ENCODE measurements at places on chromosomes 5 and 9.

DNA sequence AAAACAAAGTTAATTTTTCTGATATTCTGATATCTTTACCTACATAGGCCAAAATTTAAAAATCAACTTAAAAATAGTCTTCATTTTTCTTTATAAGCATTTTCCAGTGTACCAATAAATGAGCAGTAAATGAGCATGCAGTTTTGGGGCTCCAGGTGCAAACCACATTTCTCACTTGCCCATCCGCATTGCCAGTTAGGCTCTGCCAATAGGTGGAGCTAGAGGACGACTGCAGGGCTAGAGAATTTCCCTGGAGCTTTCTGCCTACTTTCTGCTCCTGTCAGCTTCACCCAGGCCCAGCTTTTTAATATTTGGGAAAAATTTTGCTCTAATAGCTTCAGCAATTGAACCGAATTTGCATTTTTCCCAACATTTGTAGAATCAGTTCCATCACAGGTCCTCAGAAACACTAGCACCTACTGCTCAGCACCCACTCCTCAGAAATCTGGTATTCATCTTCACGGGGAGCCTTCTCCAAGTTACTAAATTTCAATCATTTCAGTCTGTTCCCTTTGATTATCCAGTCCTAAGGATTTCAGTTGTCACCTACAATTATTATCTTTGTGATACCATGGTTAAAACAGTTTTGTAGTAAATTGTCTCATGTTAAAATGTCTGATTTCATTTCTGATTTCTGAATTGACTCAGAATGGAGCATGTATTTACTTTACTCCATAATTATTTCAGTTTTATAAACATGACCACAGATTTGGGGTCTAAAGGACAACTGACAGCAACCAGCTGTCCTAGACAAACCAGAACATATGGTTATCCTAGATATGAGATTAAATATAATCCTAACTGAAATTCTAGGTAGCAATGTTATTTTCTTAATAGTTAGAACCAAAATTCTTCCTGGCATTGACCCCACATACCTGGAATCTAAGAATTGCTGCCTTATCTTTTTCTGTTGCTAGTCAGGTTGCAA lies 104.6 kb upstream of the FAM174A start:
- peak; percentile 10 for DNase-seq

DNA sequence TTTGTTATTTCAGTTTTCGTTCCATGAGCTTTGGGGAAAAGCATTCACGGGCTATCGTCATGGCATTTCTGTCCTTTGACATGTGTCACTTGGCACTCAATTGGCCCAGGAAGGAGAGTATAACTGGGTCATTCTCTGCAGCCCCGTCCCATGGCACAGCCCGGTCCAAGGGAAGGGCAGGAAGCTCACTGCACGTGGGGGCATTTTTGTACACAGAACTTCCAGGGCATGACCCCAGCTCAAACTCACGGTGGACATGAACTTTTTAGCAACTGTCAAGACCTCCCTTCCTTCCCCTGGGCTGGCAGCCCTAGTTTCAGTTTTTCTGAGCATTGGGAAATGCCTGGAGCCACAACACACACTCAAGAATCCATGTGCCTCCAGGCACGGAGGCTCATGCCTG lies 161.6 kb upstream of the PANK3 start:
- DNase-seq, result no peak

DNA sequence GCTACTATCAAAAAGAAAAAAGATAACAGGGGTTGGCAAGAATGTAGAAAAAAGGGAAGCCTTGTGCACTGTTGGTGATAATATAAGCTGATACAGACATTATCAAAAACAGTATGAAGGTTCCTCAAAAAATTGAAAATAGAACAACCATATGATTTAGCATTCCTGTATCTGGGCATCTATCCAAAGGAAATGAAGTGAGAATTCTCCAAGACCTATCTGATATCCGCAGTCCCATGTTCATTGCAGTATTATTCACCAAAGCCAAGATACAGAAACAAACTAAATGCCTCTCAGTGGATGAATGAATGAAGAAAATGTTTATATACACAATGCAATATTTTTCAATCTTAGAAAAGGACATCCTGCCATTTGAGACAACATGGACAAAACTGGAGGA lies 1943.3 kb downstream of the MAT2B start:
- DNase-seq, result no peak

GRCh38 chr9:78132701-78133058 lies 101.1 kb upstream of the GNAQ start:
- DNase-seq, result no peak

DNA sequence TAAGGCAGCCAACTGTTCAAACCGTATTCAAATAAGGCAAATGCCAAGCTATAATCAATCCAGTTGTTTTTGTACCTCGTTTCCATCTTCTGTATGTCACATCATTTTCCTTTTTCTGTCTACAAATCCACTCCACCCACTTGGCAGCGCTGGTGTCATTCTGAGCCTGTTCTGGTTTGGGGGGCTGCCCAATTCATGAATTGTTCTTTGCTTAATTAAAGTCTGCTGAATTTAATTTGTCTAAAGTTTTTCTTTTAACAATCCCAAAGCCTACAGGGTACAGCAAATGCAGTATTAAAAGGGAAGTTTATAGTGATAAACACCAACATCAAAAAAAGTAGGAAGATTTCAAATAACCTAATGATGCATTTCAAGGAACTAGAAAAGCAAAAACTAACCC lies 93.3 kb downstream of the GTF3C4 start:
- DNase-seq, result no peak

- DNase-seq, result no peak
Observed at GRCh38 chr9:22237497-22238363, 208.9 kb upstream of the DMRTA1 start.

DNA sequence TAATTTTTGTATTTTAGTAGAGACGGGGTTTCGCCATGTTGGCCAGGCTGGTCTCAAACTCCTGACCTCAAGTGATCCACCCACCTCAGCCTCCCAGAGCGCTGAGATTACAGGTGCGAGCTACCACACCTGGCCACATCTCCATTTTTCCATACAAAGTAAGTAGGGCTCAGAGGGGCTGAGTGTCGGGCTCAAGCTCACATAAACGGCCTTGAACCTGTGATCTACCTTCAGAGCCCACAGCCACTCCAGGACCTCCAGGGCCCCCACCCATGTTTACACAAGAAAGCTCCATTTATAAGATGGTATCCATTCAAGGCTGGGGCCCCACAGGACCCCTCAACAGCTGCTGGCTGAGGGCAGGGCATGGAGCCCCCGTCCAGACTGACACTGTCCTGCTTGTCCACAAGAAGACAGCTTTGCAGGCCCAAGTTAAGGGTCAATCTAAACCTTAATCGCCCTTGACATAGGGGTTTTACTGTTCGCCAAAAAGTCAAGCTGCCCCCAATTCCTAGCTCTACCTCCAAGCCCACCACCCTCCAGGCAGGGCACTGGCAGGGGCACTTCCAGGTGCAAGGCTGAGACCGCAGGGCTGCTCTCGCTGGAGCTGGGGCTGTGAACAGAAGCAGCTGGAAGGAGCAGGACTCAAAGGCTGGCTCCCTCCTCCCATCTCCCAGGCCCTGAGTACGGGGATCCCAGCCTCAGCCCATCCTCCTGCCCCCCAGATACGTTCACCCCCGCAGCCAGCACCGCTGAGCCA lies 18.9 kb downstream of the FAM78A start:
- DNase-seq, result no peak

GRCh38 chr5:32808783-32809182 lies 97.7 kb downstream of the NPR3 start:
- no peak for DNase-seq

- no peak for DNase-seq
Observed at GRCh38 chr9:124271660-124272059, 13.9 kb downstream of the NEK6 start.

DNA sequence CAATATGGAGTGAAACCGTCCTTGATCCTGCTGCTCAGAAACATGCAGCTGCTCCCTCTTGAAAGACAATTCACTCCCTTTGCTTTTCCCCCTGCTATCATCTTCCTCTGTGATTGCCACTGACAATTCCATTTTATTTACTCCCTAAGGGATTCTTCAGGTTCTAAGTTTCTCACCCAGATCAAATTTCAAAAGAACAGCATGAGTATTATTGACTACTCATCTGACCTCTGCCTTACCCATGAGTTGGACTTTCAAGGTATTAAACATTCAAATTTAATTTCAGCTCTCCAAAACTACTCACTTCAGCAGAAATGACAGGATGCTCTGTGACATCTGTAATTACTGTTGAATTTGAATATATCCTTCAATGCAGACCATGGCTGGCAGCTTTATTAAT lies 236.5 kb upstream of the HAPLN1 start:
- DNase-seq, result no peak

GRCh38 chr9:83981126-83981871 lies 694 bp downstream of the RMI1 start:
- no peak for DNase-seq

GRCh38 chr9:38233343-38233742 lies 159.2 kb upstream of the ALDH1B1 start:
- DNase-seq, result no peak

GRCh38 chr5:66582499-66583165 lies 13.6 kb upstream of the MAST4 start:
- no peak for DNase-seq

DNA sequence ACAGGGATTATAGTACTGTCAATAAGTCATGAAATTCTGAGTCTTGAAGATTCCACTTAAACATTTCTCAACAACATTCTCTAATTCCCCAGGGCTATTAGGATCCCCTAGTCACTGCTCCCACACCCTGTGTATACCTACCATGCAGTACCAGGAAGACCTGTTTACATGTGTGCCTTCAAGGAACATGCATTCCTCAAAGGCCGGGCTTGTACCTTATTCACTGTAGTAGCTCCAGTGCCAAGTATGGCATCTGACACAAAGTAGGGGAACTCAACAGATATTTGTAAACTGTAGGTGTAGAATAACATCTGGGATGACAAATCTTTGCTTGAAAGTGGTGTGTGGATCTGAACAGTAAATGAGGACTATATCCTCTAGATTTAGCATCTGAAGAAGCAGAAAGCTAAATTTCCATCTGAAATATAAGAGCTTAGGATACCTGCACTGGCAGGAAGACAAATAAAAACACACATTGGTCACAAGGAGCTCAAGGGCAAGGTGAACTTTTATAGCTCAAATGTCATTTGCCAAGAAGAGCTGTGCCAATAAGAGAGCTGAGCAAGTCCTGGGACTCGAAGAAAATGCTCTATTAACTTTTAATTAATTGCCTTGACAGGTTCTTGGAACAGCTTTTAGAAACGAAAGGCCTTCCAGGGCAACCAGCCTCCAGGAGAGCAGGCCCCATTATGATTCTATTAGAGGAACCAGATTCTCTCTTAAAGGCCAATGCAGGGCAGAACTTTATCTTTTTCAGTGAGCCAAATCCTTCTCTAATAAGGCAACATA lies 52.3 kb upstream of the MYOT start:
- no peak for DNase-seq

DNA sequence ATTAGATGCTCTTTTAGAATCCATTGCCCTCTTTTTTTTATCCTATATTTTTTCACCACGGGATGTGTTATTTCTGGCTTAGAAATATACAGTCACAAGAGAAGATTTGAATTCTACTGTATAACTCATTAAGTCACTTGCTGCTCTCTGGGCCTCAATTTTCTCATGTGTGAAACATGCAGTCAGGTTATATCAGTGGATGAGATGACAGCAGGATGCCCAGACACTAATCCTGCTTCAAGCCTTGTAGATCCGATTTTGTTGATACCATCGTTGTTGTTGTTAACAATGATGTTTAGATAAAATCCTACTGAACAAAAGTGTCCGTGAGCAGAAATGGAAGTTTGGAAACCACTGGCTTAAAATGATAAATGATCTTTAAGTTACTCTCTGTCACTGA lies 421.9 kb upstream of the DMAC1 start:
- DNase-seq, result no peak

GRCh38 chr9:893843-894420 lies 52.4 kb downstream of the DMRT1 start:
- DNase-seq, result peak; percentile 44

- DNase-seq, result no peak
Observed at GRCh38 chr5:124747791-124748686, 1.6 kb upstream of the ZNF608 start.

GRCh38 chr5:134968055-134968454 lies 348 bp downstream of the CATSPER3 start:
- no peak for DNase-seq

- no peak for DNase-seq
Observed at GRCh38 chr9:130759738-130760137, 66.2 kb downstream of the EXOSC2 start.

GRCh38 chr9:135214706-135215105 lies 127.2 kb downstream of the OLFM1 start:
- DNase-seq, result no peak

- no peak for DNase-seq
Observed at GRCh38 chr9:123453831-123454321, 97.9 kb downstream of the CRB2 start.

- DNase-seq, result no peak
Observed at GRCh38 chr5:67435032-67435431, 238.4 kb upstream of the CD180 start.

GRCh38 chr5:95153511-95153910 lies 131.4 kb downstream of the MCTP1 start:
- DNase-seq, result no peak

DNA sequence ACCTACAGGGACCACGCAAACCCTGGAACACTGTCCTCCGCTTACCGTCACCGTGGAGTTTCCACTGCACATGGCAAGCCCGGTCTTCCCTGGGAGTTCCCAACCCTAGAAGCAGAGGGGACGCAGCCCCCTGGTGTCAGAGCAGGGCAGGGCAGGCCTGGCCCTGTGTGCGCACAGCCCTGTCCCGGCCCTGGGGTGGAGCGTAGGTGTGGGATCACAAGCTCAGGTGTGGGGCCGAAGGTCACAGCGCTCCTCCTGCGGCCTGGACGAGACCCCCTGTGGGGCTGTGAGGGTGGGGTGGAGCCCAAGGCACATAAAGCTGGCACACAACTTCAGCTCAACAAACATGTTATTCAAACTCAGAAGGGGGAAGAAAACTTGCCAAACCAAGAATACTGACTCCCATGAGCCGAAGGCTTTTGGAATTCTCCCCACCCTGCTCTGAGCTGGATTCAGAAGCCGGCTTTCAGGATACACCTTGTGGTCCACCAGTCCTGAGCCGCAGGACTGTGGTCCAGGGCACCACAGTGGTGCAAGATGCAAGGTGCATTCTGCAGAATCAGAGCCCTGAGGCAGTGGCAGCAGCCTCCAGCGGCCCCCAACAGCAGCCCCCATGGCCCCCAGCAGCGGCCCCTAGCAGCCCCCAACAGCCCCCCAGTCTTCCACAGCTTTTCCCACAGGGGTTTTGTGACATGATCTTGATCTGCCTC lies 11.8 kb upstream of the EXOC3 start:
- DNase-seq, result peak; percentile 23

- DNase-seq, result no peak
Observed at GRCh38 chr5:33608344-33609041, 167.7 kb downstream of the TARS1 start.

- no peak for DNase-seq
Observed at GRCh38 chr9:79765466-79765865, 193.7 kb downstream of the TLE4 start.
